ENCODE measurements at places on chromosomes 1 and 21.
A peak's percentile ranks its signal among the peaks of the same experiment; 100 is the strongest.

GRCh38 chr1:61270761-61271411 is 188.5 kb downstream of the NFIA start:
- peak; percentile 91 for DNase-seq

GRCh38 chr1:99546432-99547416 is 99.2 kb upstream of the PALMD start:
- no peak for DNase-seq

- DNase-seq, result no peak
These were observed 90.3 kb upstream of the PAXBP1 start for GRCh38 chr21:32861866-32862265.

GRCh38 chr1:186670297-186671135 is 9.7 kb downstream of the PTGS2 start:
- DNase-seq, result no peak

DNA sequence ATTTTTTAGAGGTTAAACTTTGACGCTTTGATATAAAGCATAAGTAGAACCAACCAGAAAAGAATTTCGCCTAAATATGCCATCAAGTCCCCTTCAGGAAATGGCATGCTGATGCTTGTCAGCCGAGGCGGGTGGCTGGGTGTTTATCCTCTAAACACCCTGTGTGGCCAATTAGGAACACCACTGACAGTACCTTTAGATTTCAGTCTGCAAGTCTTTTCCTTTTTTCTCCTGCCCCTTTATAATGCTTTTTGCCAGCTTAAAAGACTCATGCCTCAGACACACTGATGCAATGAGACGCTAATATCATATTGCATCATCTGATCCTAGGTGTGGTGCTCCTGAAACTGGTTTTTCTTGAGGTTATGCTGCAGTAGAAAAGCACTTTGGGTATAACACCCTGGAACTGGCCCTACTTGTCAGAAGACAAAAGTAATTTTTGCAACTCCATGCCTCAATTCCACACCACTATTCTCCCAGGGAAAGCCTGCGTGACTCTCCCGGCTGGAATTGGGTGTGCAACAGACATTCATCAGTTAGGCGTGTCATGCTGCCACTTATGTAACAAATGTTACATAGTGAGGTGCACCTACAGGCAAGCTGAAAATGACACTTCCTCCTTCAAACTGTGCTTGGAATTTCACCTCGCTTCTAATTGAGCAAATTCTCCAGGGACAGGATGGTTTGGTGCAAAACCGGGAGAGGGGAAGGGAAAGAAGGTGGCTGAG is 2.0 kb upstream of the RCC2 start:
- DNase-seq, result peak; percentile 78

GRCh38 chr1:14791654-14792053 is 193.2 kb downstream of the KAZN start:
- no peak for DNase-seq

- no peak for DNase-seq
These were observed 1198.9 kb downstream of the PLA2G4A start for GRCh38 chr1:188027613-188028012.

DNA sequence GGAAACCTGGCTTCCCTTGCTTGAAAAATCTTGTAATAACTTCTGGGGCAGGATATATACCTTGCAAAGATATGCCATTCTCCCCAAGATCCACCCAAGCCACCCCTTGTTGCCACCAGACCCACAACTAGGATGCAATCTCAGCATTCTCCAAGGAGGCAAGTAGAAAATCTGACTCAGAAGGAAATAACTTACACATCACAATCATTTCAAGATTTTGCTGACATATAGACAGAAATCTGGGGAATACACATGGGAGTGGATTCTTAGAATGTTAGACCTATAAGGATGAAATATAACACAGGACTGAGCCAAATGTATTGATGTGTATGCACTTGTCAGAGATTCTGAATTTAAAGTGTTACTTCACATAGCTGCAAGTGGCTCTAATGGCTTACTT is 14.8 kb upstream of the ZDHHC18 start:
- DNase-seq, result no peak

- DNase-seq, result no peak
These were observed 135.3 kb downstream of the ADGRL4 start for GRCh38 chr1:78871249-78871648.

- no peak for DNase-seq
These were observed 190.0 kb upstream of the UBE2U start for GRCh38 chr1:64013395-64013794.

DNA sequence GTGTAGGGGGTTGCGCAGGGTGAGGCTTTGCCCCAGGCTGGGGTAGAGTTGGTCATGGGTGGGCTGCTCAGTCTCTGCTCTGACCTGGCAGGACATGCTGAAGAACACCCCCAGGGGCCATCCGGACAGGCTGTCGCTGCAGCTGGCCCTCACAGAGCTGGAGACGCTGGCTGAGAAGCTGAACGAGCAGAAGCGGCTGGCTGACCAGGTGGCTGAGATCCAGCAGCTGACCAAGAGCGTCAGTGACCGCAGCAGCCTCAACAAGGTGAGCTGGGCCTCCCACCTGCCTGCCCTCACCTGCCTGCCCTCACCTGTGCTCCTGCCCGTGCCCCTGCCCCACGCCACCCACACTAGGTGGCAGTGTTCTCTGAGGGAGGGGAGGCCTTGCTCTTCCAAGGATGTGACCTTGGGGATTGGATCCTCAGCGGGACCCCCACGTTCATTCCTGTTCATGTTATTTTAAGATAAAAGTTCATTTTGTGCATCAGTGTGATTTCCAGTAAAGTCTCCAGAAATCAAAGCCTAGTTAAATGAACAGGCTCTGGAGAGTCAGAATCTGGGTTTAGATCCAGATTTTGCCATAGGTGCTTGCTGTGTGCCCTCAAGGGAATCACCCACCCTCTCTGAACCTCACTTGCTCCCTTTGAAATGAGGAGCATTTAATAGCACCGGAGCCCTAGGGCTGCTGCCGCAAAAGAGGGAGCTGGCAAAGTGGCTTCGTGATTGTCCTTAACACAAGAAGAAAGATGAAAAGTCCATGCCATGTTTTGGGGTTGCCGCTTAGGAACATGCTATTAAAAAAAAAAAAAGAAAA is 87.9 kb downstream of the ARHGEF10L start:
- no peak for DNase-seq

- peak; percentile 14 for DNase-seq
These were observed 69.8 kb downstream of the KCNT2 start for GRCh38 chr1:196538473-196538872.

GRCh38 chr1:110150330-110151174 is at the start of gene SLC6A17:
TSS of gene SLC6A17 (plus strand) at chr1:110150494. CDS start at chr1:110166930, 16,436 bp downstream.
- DNase-seq, result no peak

DNA sequence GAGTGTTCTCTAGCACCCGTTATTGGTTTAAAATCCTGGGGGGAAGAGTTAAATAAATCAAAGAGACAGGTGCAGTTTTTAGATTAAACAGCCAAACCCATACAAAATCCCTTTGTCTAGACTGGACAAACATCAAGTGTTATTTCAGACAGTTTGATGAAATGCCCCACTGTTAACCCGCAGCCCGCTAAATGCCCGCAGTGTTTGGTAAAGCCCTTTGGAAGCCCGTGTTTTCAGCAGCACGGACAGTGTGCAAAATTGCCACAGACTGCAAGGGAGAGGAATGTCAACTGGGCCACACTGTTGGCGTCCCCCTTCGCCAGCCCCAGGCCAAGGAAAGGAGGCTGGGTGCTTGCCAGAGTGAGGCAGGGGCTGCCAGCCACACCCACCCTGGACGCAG is 26.6 kb downstream of the AJAP1 start:
- no peak for DNase-seq

DNA sequence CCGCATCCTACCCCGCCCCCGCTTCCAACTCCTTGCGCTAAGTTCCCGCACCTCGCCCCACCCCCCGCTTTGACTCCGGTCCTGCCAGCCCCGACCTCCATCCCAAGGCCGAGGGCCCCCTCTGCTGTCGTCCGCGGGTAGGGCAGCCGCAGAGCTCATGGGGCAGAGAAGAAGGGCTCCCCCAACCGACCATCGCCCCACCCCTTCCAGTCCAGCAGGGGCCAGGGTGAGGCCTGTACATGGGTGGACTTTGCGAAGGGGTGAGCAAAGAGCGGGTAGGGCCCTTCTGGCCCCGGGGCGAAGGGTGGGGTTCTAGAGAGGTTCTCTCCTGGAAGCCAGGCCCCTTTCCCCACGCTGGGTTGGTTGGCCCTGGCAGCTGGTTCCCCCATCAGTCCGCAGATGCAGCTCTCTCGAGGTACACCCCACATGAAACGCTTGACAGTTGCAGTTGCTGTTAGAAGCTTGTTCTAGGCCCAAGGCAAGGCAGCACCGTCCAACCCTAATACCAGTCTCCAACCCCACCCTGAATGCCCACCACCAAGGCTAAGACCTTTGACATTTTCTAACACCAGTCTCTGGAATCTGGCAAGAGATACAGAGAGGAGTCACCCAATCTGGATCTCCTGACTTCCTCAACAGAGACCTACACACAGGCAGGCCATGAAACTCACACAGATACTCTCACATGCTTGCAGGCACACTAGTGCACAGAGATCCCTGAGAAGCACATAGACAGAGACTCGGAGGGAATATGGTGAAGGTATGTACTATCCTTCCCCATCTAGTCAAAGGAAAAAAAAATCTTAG is 25.3 kb upstream of the ADGRB2 start:
- DNase-seq, result peak; percentile 85

- DNase-seq, result no peak
These were observed 223.3 kb downstream of the GPATCH2 start for GRCh38 chr1:217407534-217408001.

DNA sequence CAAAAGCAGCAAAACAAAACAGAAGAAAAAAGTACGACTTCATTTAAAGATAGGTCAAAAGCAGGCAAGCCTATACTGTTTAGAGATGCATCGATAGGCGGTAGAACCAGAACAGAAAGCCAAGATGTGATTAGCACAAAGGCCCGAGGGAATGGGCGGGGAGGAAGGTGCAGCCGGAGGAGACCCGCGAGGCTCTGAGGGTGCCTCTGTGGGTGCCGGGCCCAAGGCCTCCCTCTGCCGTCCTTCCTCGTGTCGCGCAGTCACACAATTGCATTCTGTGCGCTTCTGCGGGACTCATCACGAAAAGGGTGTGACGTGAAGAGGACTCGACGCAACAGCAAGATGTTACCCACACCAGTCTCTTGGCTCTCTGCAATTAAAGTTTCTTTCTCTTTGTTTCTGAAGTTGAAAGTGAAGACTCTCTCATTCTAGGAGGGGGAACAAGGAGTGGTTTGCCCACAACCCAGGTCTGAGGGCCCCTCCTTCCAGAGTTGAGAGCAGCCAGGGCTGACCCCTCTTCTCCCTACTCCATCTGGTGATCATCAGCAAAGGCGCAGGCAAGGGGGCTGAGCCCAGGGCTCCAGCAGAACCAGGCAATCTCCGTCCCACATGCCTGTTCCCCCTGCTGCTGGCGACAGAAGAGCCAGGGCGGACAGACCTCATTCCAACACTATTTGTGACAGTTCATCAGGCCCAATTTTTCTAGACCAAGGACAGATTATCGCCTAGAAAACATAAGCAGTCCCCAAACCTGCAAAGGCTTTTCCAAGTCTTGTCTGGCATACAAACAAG is 41.0 kb downstream of the NPHP4 start:
- DNase-seq, result no peak

DNA sequence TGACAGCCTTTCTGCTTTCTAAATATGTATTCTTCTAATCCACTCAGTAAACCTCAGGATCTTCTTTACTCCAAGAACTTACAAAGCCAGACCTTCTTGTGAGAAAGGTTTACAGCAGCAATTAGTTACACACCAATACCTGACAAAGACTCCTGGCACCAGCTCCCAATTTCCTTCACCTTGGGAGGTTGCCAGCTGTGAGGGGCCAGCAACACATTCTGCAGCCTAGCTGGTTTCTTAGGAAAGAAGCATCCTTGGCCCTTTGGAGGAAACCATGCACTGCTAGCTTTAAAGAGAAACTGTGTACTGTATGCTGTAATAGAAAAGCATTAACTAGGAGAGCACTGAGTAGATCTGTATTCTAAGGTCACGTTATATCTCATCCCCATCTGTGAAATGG is 10.8 kb downstream of the FYB2 start:
- no peak for DNase-seq

DNA sequence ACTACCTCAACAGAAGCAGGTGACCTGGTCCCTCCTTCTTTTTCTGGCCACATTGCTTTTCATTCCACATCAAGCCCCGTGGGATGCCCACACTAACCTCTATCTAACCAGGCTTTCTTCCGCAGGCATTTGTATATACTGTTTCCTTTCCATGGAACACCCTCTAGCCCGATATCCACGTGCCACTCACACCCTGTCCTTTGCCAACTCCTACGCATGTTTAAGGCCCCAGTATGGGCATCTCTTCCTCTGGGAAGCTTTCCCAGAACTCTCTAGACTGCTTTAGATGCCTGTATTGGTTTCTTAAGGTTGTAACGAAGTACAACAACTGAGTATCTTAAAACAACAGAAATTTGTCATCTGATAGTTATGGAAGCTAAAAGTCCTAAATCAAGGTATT is 121.0 kb downstream of the TNR start:
- DNase-seq, result no peak

GRCh38 chr1:54338464-54338863 is 67.7 kb downstream of the SSBP3 start:
- no peak for DNase-seq

- no peak for DNase-seq
These were observed 30.5 kb downstream of the SLC9A1 start for GRCh38 chr1:27124405-27124804.

DNA sequence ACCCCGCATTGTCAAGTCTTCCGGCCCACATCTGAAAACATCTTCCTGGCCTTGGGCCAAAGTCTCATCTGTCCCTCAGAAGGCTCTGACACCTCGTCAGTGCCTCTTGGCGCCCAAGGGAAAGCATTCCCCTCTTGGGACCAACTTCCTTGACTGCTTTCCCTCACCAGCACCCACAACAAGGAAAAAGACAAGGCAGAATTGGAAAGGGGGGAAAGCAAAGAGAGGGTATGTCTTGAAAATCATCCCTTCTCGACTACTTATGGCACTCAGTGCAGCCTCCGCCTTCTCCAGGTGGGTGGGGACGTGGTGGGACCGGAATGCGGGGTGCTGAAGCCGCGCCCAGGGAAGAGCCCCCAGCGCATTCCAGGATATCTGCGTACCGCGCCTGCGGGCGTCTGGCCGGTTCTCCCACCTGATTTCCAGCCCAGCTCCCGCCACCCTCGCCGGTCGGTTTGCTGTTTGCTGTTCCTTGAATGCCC is 554 bp upstream of the SLC39A1 start:
- DNase-seq, result no peak
